ENCODE measurements at places on chromosomes 7 and 10.

GRCh38 chr10:124685261-124685660 is 58.9 kb downstream of the FAM53B start:
- H3K36me3 ChIP-seq, result peaks cover 52% of the 10 kb centered on the region
- no peak for DNase-seq
- H3K27me3 ChIP-seq, result no peaks in the 10 kb centered on the region
- no peak overlapping the region for H3K4me3 ChIP-seq

DNA sequence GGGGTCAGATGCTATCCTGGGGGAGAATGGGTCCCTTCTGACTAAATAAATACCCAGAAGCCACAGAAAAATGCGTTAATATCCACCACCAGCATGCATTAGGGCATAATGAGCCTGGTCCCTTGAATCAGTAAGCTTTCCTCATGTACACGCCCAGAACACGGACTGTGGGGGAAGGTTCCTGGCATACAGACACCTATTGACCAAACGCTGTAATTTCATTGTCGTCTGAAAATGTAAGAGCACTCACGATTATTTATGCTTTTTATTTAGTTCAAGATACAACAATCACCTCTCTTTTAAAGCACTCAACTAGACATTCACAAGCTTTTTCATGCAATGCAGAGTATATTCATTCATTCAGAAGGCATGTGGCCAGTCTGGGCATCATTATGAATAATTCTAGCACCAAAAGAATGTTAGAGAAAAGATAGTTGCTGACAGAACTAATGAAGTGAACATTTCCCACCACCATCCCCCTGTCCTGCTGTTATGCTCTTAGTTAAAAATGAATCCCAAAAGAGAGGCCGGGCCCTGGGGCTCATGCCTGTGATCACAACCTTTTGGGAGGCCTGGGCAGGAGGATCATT is 101.0 kb downstream of the SVIL start:
- no peak overlapping the region for H3K27ac ChIP-seq
- H3K4me1 ChIP-seq, result peaks cover 4% of the 10 kb centered on the region
- no peaks in the 10 kb centered on the region for H3K27me3 ChIP-seq

- no peak for DNase-seq
- H3K27ac ChIP-seq, result no peak overlapping the region
- H3K4me1 ChIP-seq, result no peaks in the 10 kb centered on the region
- peaks cover 51% of the 10 kb centered on the region for H3K27me3 ChIP-seq
- H3K4me3 ChIP-seq, result no peak overlapping the region
Observed at GRCh38 chr7:143334244-143334643, 18.3 kb downstream of the CLCN1 start.

GRCh38 chr10:96863922-96864543 is 31.9 kb downstream of the LCOR start:
- peak overlapping the region; percentile 56 for H3K27ac ChIP-seq
- peaks cover 10% of the 10 kb centered on the region for H3K36me3 ChIP-seq
- H3K27me3 ChIP-seq, result no peaks in the 10 kb centered on the region
- H3K4me3 ChIP-seq, result peak overlapping the region; percentile 1
- peaks cover 15% of the 10 kb centered on the region for H3K4me1 ChIP-seq

GRCh38 chr7:84136336-84136735 is 58.3 kb downstream of the SEMA3A start:
- H3K4me1 ChIP-seq, result no peaks in the 10 kb centered on the region
- H3K27me3 ChIP-seq, result no peaks in the 10 kb centered on the region
- no peaks in the 10 kb centered on the region for H3K36me3 ChIP-seq
- no peak for DNase-seq
- no peak overlapping the region for H3K4me3 ChIP-seq
- H3K27ac ChIP-seq, result no peak overlapping the region

DNA sequence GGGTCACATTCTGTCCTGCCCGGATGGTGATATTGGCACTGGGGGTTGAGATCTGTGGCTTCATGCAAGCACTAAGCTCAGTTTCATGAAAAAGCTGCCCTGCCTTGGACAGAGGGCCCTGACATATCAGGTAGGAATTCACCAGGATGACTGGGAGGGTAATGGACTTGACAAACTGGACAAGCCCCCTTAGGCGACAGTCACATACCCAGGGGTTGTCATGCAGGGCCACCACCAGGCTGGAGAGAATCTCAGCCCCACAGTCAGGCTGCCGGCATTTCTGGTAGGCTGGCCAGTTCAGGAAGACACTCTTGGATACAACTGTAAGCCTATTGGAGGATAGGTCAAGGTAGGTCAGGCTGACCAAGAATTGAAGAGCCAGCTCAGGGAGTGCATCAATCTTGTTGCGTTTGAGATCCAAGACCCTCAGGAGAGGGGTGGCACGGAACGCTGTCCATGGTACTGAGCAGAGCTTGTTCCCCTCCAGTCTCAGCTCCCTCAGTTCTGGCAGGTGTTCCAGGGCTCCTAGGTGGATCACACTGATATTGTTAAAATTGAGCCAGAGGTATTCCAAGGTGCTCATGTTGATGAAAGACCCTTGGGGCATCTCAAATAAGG is 824 bp downstream of the LRIT2 start:
- H3K27me3 ChIP-seq, result no peaks in the 10 kb centered on the region
- H3K36me3 ChIP-seq, result no peaks in the 10 kb centered on the region
- no peak overlapping the region for H3K27ac ChIP-seq
- no peak overlapping the region for H3K4me3 ChIP-seq

DNA sequence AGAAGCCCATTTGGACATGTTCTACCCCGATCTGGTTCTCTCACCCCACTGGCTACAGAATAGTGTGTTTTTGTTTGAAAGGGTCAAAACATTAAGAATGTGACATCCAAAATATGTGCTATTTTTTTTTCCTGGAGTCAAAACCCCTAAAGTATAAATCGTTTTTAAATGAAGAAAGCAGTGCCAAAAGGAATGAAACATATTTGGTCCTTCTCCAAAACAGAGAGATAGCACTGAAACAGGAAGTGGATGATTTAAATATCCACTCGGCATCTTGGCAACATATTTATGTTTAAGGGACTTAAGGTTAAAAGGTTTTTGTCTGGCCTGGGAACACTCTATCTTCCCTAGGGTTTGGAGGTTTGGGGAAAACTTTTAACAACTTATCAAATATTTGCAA is 32.3 kb downstream of the CALD1 start:
- H3K4me1 ChIP-seq, result peaks cover 2% of the 10 kb centered on the region
- DNase-seq, result no peak
- no peak overlapping the region for H3K4me3 ChIP-seq

DNA sequence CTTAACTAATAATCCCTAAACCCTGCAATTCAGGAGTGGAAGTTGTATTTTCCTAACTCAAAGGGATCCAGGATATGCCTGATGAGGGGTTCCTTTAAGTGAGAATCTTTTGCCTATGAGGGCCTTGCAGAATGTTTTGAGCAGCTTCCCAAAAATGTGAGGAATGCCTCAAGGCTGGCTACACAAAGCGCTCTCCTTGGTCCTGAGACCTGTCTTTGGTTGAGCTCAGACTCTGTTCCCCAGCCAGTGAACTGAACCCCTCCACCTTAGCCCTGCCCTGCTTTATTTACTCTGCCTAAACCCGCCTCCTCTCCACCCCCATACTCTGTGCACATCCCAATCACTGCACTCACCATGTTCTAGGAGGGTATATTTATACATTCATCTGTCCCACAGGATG is 108.6 kb downstream of the NRCAM start:
- DNase-seq, result no peak
- H3K4me1 ChIP-seq, result no peaks in the 10 kb centered on the region
- no peak overlapping the region for H3K27ac ChIP-seq

DNA sequence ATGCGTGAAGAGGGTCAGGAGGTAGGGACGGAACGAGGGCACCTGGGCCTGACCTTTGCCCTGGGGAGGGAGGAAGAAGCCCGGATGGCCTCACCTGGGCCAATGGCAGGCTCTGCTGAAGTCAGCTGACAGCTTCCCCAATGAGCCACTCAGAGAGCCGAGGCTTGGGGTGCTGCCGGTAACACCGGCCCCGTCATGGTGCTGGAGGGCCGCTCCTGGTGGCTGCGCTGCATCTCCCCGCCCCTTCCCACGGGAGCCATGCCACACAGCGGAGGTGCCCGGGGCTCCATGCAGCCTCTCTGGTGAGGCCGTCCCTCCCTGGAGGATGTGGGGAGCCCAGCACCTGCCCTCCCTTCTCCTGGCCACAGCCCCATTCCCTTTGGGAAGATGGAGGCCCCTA is 17.6 kb upstream of the MICALL2 start:
- no peak overlapping the region for H3K27ac ChIP-seq
- no peak for DNase-seq
- no peaks in the 10 kb centered on the region for H3K4me1 ChIP-seq

DNA sequence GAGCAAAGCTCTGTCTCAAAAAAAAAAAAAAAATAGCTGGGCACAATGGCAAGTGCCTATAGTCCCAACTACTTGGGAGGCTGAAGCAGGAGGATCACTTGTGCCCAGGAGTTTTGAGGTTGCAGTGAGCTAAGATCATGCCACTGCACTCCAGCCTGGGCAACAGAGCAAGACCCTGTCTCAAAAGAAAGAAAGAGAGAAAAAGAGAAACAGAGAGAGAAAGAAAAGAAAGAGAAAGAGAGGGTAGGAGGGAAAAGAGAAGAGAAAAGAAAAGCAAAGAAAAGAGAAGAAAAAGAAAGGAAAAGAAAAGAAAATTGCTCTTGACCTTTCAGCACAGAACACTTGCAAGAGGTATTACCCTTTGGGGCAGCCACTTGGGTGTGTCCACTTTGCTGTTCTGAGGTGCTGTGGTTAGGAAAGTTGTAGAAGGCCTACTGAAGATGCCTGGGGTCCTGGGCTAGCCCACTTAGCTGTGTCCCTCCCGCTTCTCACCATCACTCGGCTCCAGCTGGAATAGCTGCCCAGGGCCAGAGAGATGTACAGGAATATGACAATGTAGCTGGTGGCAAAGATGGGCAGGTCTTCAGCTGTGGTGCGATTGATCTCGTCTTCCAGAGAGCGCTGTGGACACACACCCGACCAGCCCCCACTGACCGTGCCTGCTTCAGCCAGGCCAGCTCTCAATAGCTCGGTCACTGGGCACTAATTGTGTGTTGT is 5.6 kb downstream of the NPC1L1 start:
- no peaks in the 10 kb centered on the region for H3K36me3 ChIP-seq
- no peak for DNase-seq
- H3K27ac ChIP-seq, result no peak overlapping the region
- no peaks in the 10 kb centered on the region for H3K27me3 ChIP-seq
- H3K4me3 ChIP-seq, result no peak overlapping the region
- no peaks in the 10 kb centered on the region for H3K4me1 ChIP-seq

- no peak overlapping the region for H3K27ac ChIP-seq
- DNase-seq, result no peak
- H3K4me1 ChIP-seq, result peaks cover 3% of the 10 kb centered on the region
- H3K4me3 ChIP-seq, result no peak overlapping the region
Observed at GRCh38 chr7:45644237-45644636, 70.1 kb downstream of the ADCY1 start.

DNA sequence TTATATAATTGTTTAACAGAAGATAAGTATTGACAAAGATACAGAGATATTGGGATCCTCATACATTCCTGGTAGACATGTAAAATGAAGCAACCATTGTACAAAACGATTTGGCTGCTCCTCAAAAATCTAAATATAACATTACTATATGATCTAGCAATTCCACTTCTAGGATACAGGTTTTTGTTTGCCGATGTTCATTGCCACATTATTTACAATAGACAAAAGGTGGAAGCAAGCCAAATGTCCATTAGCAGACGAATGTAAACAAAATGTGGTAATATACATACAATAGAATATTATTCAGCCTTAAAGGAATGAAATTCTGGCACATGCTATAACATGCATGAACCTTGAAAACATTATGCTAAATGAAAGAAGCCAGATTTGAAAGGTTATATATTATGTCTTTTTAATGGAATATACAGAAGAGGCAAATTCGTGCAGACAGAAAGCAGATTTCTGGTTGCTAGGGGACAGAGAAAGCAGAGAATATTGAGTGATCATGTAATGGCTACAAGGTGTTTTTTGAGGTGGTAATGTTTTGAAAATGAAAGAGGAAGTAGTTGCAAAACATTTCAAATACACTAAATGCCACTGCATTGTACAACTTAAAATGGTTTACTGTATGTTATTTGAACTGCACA is 44.9 kb downstream of the POLR1F start:
- peak overlapping the region; percentile 39 for H3K4me3 ChIP-seq
- no peak for DNase-seq
- no peaks in the 10 kb centered on the region for H3K36me3 ChIP-seq
- peaks cover 31% of the 10 kb centered on the region for H3K27me3 ChIP-seq
- H3K4me1 ChIP-seq, result peaks cover 14% of the 10 kb centered on the region

GRCh38 chr10:48498940-48499510 is 105.8 kb downstream of the ARHGAP22 start:
- peaks cover 8% of the 10 kb centered on the region for H3K4me1 ChIP-seq
- no peak for DNase-seq
- no peak overlapping the region for H3K27ac ChIP-seq
- no peaks in the 10 kb centered on the region for H3K27me3 ChIP-seq
- no peaks in the 10 kb centered on the region for H3K36me3 ChIP-seq
- no peak overlapping the region for H3K4me3 ChIP-seq

- peaks cover 41% of the 10 kb centered on the region for H3K27me3 ChIP-seq
- no peak for DNase-seq
- no peak overlapping the region for H3K27ac ChIP-seq
- no peaks in the 10 kb centered on the region for H3K36me3 ChIP-seq
- H3K4me3 ChIP-seq, result no peak overlapping the region
- H3K4me1 ChIP-seq, result no peaks in the 10 kb centered on the region
Observed at GRCh38 chr10:97179731-97180362, 5.9 kb downstream of the SLIT1 start.

DNA sequence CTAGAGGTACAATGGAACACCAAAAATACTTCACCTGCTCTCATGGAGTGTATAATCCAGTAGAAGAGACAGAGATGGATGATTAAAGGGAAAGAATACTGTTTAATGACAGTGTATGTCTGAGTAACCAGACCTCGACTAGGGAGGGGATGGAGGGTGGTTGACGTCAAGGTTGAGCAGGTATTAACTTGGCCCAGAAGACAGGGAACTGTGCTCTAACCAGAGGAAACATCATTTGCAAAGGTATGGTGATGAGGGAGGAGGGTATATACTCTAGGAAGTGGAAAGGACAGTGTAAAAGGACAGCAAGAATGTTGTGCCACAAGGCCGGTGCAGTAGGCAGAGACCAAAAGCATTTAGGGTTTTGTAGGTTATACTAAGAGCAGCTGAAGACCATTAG is 2.9 kb downstream of the MIOS start:
- no peaks in the 10 kb centered on the region for H3K27me3 ChIP-seq
- peak overlapping the region; percentile 78 for H3K27ac ChIP-seq
- peak overlapping the region; percentile 78 for H3K4me3 ChIP-seq
- peaks cover 31% of the 10 kb centered on the region for H3K4me1 ChIP-seq
- DNase-seq, result no peak
- peaks cover 23% of the 10 kb centered on the region for H3K36me3 ChIP-seq
